ENCODE measurements at places on chromosomes 3 and 15.

DNA sequence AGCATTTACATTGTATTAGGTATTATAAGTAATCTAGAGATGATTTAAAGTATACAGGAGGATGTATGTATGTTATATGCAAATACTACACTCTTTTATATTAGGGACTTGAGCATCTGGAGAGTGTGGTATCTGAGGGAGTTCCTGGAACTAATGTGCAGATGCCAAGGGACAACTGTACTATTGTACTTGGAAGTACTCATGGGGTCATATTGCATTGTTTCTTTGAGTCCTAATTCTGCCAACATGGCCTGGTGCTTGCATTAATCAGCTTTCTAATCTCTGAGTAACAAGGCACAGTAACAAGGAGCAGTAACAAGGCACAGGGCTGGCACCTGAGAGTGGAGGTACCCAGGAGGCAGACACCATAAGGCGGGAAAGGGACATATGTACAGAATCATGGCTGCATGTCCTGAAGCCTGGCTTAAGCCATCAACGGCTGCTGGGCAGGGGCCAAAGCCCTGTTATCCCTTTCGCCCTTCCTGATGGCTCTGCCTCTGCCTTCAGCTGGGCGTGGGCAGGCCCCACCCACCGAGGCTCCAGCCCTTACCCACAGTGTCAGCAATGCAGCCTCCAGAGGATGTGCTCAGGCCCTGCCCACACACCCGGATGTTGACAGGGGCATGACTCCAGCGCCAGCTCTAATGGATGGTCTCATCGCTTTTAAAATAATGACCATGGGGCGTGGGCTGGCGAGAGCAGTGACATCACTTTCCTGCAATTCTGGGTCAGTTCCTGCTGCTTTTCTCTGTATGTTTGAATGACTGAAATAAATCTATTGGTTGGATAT is 22.9 kb downstream of the CEMIP start:
- H3K4me3 ChIP-seq = no peak overlapping the region
- H3K27ac ChIP-seq = no peak overlapping the region
- no peaks in the 10 kb centered on the region for H3K27me3 ChIP-seq
- no peak for DNase-seq

DNA sequence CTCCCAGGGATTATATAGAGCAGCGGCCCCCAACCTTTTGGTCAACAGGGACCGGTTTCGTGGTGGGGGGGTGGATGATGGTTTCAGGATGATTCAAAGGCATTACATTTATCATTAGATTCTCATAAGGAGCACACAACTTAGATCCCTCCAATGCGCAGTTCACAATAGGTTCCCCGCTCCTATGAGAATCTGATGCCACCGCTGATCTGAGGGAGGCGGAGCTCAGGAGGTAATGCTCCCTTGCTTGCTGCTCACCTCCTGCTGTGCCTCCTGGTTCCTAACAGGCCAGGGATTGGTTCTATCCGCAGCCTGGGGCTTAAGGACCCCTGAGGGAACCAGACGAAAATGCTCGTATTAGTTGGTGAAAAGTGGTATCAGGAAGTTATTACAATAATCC is 1.3 kb upstream of the HACD2 start:
- no peak overlapping the region for H3K27ac ChIP-seq
- H3K4me1 ChIP-seq = no peaks in the 10 kb centered on the region
- peaks cover 10% of the 10 kb centered on the region for H3K36me3 ChIP-seq

DNA sequence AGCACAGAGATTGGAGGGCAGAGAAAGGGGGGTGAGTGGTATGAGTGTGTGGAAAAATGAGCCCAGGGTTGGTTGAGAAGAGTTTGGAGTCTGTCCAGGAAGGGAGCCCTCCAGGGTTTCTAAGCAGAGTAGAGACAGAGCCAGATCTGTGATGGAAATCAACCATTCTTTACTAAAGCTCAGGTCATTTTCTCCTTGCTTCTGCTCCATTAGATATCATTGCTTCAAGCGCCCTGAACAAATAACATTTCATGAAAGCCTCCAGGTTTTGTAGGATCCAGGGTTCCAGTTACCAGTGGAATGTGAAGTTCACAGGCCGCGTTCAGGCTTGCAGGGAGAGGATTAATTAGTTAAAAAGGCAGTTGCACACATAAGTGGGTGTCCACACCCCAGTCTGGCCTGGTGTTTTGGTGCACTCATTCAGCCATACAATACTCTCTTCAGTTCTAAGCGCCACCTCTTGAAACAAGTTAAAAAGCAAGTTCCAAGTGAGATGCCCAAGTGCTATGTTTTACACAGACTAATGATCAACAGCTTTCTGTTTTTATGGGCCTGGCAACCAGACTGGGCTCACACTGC is 16.4 kb upstream of the BOC start:
- no peak overlapping the region for H3K4me3 ChIP-seq
- DNase-seq = no peak
- no peaks in the 10 kb centered on the region for H3K36me3 ChIP-seq
- H3K27me3 ChIP-seq = no peaks in the 10 kb centered on the region

DNA sequence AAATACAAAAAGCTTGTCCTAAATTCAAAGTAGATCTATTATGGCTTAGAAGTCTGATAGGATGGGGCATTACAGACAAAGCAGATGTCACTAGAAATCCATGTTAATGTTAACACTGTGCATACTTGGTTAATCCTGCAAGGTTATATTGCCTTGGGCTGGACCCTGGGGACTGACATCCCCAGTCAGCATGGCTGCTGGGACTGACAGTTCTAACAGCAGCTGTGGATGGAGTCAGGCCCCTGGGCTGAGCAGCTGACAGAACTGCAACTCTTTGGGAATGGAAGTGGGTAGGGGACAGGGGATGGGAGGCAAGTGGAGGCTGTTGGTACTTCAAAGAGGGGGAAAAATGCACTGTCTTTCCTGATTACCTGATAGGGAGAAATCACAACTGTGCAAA is 7.5 kb downstream of the P2RY1 start:
- H3K4me1 ChIP-seq = no peaks in the 10 kb centered on the region
- DNase-seq = no peak
- no peaks in the 10 kb centered on the region for H3K27me3 ChIP-seq

DNA sequence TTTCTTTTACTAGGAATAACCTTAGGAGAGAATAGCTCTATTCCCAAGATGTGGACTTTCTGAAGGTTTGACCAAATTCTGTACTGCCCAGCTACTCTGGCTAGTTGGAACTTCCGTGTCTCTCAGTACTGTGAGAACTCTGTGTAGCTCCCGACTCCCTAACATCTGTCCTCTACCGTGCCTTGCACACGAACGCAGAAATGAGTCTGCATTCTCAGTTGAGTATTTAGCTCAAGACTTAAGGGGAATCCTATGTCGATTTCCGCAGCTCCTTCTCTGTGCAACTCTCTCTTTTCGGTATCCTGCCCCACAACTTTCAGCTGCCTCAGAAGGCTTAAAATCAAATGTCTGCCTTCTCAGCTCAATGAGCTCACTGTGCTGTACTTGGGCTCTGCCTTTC is 86.7 kb upstream of the EPHB3 start:
- DNase-seq = no peak
- no peak overlapping the region for H3K4me3 ChIP-seq
- H3K4me1 ChIP-seq = peaks cover 3% of the 10 kb centered on the region
- peaks cover 23% of the 10 kb centered on the region for H3K27me3 ChIP-seq
- H3K36me3 ChIP-seq = no peaks in the 10 kb centered on the region
